Fibroblast of skin of scalp (primary cell): ENCODE measurements at places on chromosomes 7 and 10.

DNA sequence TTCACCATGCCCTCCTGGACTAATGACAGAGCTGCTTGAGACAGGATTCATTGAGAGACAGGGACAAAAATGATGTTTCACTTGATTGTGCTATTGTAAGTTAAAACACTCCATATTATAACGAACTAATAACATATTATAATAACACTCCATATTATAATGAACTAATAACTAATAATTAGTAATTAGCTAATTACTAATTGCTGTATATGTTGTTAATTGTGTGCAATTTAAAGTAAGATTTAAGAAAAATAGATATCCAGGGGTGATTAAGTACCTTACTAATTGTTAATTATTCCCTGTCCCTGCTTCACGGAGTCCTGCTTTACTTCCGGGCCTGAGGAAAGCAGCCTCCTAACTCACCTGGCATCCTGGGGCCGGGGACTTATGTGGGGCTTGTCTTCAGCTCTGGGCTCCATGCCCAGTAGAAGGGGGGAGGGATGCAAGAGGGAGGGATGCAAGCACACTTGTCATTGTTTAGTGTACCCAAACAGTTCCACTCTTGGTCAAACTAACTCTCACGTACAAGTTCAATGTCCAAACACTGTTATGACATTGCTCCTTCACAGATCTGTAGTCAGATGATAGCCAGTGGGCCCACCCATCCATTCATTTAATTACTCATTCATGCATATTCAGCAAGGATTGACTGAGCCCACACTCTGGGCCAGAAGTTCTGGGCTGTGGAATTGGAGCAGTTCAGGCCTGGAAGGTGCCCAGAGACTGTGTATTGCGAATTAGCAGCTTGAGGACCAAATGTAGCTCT, 53.8 kb downstream of the COL13A1 start:
- DNase-seq: no peak

- DNase-seq: no peak
Measured at GRCh38 chr7:133932591-133932990, 194.5 kb upstream of the LRGUK start.

DNA sequence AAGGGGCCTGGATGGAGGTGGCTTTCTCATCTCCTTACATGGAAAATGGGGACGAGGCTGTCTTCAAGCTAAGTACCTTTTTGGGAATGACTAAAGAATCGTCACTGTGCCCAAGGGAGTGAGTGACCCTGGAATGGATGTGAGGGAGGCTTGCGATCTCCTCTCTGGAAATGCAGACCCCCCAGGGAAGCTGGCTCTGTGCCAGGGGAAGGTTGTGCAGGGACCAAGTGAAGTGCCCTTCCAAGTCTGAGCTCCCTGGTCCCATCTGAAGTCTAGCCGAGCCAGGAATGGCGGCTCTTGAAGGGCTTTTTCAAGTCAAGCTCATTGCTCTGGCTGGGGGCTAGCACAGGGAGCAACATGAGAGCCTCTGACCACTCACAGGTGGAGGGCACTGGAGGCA, 180.9 kb upstream of the LYZL2 start:
- DNase-seq: no peak

DNA sequence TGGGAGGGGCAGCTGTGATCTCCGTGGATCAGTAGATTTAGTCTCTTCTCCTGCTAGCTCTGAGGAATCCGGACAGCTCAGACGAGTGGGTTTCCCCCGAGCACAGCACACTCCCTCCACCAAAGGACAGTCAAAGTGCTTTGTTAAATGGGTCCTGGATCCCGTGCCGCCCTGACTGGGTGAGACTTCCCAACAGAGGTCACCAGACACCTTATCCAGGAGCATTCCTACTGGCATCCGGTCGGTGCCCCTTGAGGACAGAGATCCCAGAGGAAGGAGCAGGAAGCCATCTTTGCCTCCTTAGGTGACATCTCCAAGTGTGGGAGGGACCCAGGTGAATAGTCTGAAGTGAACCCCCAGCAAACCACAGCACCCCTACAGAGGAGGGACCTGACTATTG, 1148.9 kb downstream of the CNTNAP2 start:
- no peak for DNase-seq

- no peak for DNase-seq
Measured at GRCh38 chr10:82813856-82814255, 938.9 kb downstream of the NRG3 start.

- DNase-seq: no peak
Measured at GRCh38 chr10:34745244-34745643, 69.9 kb downstream of the PARD3 start.

- no peak for DNase-seq
Measured at GRCh38 chr7:80981405-80981804, 62.6 kb upstream of the SEMA3C start.

DNA sequence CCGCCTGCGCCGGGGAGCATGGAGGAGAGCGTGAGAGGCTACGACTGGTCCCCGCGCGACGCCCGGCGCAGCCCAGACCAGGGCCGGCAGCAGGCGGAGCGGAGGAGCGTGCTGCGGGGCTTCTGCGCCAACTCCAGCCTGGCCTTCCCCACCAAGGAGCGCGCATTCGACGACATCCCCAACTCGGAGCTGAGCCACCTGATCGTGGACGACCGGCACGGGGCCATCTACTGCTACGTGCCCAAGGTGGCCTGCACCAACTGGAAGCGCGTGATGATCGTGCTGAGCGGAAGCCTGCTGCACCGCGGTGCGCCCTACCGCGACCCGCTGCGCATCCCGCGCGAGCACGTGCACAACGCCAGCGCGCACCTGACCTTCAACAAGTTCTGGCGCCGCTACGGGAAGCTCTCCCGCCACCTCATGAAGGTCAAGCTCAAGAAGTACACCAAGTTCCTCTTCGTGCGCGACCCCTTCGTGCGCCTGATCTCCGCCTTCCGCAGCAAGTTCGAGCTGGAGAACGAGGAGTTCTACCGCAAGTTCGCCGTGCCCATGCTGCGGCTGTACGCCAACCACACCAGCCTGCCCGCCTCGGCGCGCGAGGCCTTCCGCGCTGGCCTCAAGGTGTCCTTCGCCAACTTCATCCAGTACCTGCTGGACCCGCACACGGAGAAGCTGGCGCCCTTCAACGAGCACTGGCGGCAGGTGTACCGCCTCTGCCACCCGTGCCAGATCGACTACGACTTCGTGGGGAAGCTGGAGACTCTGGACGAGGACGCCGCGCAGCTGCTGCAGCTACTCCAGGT, 29.7 kb downstream of the CHST12 start:
- no peak for DNase-seq

GRCh38 chr10:132375116-132375794, 21.7 kb upstream of the PWWP2B start:
- DNase-seq: no peak
